ENCODE measurements at places on chromosomes 5 and 9. TPM values are rescaled to one million over a fixed set of nuclear protein-coding genes. Genes with fewer than 3 reads are reported as not detected.
A peak's percentile ranks its signal among the peaks of the same experiment; 100 is the strongest.

The MOB3B gene
- 0.56 TPM for total RNA-seq

The NUTM2F gene
- total RNA-seq: not detected

The TMEM252 gene
- total RNA-seq: not detected

The PTPDC1 gene
- 11.8 TPM for total RNA-seq

- peak overlapping the region; percentile 87 for H3K4me3 ChIP-seq
- no peaks in the 10 kb centered on the region for H3K36me3 ChIP-seq
- no peaks in the 10 kb centered on the region for H3K27me3 ChIP-seq
Observed at GRCh38 chr5:62306323-62306895, 403 bp downstream of the KIF2A start.

GRCh38 chr9:99352826-99353225 lies 130.7 kb downstream of the SEC61B start:
- DNase-seq: no peak
- H3K36me3 ChIP-seq: no peaks in the 10 kb centered on the region
- no peaks in the 10 kb centered on the region for H3K27me3 ChIP-seq
- no peak overlapping the region for H3K27ac ChIP-seq
- peaks cover 4% of the 10 kb centered on the region for H3K4me1 ChIP-seq

- peaks cover 5% of the 10 kb centered on the region for H3K4me1 ChIP-seq
- no peak overlapping the region for H3K27ac ChIP-seq
Observed at GRCh38 chr9:116483622-116484491, 203.2 kb upstream of the TRIM32 start.

DNA sequence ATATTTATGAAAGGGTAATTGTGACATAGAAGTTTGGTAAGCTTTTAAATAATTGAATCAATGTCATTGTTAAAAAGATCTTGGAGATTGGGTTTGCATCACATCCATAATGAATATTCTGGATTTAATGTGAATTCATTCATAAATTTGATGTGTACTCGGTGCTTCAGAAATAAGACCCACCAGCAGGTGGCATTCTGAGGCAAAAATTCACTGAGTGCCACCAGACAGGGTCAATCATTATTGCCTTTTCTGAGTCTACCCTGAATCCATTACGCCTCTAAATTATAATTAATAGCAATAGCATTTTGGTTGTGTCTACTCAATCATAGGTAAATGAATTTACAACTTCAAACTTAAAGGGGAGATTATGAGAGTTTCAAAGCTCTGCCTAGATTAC lies 1.0 kb downstream of the TRPC7 start:
- no peaks in the 10 kb centered on the region for H3K4me1 ChIP-seq
- DNase-seq: no peak
- H3K27ac ChIP-seq: no peak overlapping the region
- H3K4me3 ChIP-seq: no peak overlapping the region
- no peaks in the 10 kb centered on the region for H3K36me3 ChIP-seq

DNA sequence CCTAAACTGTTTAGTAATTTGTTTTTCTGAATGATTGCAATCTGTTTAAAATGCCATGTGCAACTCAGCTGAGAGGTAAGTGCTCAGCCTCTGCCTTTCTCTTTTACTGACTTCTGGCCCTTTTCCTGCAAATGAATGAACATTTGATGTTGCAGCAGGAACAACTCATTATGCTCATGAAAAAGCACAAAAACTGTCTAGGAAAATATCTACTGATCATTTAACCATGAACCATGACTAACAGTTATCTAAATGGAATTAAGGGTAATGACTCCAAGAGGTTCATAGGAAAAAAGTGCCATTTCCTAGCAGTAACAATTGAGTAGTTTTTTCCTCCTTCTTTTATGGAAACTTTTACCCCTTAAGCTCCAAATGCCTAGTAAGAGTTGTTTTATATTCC lies 70.6 kb upstream of the ANKH start:
- H3K27ac ChIP-seq: no peak overlapping the region
- no peaks in the 10 kb centered on the region for H3K36me3 ChIP-seq
- no peaks in the 10 kb centered on the region for H3K4me1 ChIP-seq

GRCh38 chr5:166909040-166909439 lies 1382.4 kb upstream of the WWC1 start:
- no peak overlapping the region for H3K27ac ChIP-seq
- H3K4me1 ChIP-seq: no peaks in the 10 kb centered on the region
- H3K4me3 ChIP-seq: no peak overlapping the region
- H3K36me3 ChIP-seq: no peaks in the 10 kb centered on the region

DNA sequence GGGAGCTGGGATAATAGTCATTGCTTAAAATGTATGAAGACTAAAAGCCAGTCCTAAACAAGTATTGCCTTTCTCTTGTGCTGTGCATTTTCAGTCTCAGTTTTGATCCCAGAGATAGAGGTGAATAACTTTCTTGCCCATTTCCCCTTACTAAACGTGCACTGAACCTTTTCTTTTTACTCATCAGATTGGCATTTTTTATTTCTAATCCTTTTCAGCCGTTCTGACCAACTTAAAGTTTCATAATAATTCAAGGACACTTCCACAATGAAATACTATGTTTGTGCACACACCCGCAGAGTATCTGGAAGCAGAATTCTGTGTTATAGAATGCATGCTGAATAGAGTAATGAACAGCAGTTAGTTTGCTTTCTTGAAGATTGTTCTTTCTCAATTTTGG lies 343.6 kb downstream of the LRRC70 start:
- no peaks in the 10 kb centered on the region for H3K27me3 ChIP-seq
- H3K4me3 ChIP-seq: no peak overlapping the region

- no peaks in the 10 kb centered on the region for H3K36me3 ChIP-seq
- no peak overlapping the region for H3K4me3 ChIP-seq
- H3K27me3 ChIP-seq: no peaks in the 10 kb centered on the region
Observed at GRCh38 chr9:4902135-4902475, 83.0 kb upstream of the JAK2 start.

GRCh38 chr9:19999491-20000057 lies 210.7 kb upstream of the SLC24A2 start:
- H3K27ac ChIP-seq: no peak overlapping the region
- no peak overlapping the region for H3K4me3 ChIP-seq
- H3K27me3 ChIP-seq: no peaks in the 10 kb centered on the region
- H3K36me3 ChIP-seq: no peaks in the 10 kb centered on the region
- peak; percentile 71 for DNase-seq
- no peaks in the 10 kb centered on the region for H3K4me1 ChIP-seq

All from cardiac muscle cell (in vitro differentiated cells and primary cell).